NCI-H2227 treated with DMSO at 0.1 percent for 48 hours (cell line): ENCODE measurements at places on chromosomes 1 and 21.

- no peak for DNase-seq
These were observed 27.2 kb downstream of the TCP10L start for GRCh38 chr21:32558106-32558505.

GRCh38 chr1:198598796-198599321, 40.0 kb upstream of the PTPRC start:
- no peak for DNase-seq

DNA sequence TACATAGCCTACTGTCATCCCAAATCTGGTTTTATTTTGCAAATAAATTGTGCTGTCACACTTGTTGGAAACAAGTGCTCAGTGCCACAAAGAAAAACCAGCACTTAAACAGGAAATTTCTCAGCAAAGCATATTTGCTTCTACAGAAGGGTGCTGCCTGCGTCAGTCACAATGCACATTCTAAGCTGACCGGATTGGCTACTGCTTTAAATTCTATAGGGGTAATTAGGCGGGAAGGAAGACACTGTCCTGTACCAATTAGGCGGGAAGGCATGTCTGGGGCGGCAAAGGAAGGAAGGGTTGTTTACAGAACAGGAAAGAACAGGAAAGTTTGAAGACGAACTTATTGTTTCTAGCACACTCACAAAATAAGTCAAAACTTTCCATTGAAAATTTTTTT, 2.8 kb downstream of the IFI16 start:
- DNase-seq = no peak

GRCh38 chr1:242093116-242093515, 94.2 kb upstream of the MAP1LC3C start:
- no peak for DNase-seq

DNA sequence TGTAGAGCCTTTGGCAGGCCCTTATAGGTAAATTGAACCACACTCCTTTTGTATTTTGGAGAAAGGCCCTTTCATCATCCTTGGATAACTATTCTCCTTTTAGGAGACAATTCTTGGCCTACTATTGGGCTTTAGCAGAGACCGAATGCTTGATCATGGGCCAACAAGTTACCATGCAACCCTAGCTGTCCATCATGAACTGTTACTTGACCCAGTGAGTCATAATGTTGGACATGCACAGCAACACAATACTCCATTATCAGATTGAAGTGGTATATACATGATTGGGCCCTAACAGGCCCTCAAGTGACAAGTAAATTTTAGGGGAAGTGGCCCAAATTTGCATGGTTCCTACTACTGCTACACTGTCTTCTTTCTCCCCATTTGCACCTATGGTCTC, 84.4 kb downstream of the CATSPERE start:
- DNase-seq = no peak

DNA sequence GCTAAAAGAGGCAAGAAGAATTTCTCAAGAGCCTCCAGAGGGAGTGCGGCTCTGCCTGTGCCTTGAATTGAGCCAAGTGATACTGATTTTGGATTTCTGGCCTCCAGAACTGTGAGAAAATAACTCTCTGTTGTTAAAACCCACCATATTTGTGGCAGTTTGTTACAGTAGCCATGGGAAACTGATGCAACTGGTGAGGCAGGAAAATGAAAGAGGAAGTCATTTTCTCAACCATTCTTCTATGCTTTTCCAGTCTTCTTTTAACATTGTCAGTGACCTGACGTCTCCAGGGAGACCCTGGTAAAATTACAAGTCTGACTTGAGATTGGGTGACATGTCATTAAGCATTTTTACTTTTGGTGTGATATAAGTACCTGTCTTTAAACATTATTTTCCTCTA, 5.8 kb downstream of the OR6P1 start:
- DNase-seq = no peak

DNA sequence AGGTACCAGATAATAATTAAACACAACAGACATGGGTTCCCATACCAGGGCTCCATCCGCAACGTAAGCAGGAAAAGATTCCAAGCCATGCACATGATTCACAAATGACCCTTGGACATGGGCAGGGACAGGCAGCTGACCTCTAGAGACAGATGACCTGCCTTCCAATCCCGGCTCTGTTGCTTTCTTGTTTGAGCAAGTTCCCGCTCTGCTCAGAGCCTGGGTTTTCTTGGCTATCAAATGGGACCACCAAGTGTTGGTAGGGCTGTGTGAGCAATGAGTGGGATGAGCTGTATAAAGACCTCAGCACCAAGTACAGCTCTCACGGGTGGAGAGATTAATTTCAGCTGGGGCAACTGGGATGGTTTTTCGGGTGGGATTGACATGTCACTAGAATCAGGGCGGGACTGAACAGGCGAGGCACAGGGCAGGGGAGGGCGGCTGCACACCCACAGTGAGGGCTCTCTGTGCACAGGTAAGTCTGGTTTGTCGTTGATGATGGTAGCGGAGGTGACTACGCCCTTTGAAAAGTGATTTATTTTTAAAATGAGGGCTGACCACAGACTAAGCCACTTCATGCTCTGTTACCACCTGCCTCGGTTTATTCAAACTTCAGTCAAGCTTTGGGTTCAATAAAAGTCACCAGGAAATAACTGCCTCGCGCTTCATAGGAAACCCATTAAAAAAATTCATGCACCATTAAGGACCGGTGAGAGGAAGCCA, 57.5 kb upstream of the IFFO2 start:
- no peak for DNase-seq

- DNase-seq = no peak
These were observed 43.4 kb downstream of the KCNJ15 start for GRCh38 chr21:38300141-38300578.

GRCh38 chr1:19010995-19011844, 54.7 kb upstream of the IFFO2 start:
- no peak for DNase-seq

DNA sequence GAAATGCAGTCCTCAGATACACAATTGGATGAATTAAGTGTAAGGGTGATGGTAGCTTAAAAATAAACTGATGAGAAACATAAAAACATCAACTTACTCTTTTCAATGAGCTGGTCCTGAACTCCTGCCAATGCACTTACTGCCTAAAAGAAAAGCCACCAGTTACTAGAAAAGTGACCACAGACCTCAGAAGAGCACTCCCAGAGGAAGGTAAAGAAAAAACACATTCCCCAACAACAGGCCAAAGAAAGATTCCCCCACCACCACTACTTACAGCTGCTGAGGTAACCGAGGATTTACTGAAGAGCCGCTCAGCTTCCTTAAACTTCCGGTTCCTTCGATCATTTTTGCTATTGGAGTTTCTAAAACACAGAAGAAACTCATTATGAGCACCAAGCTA, 5.4 kb downstream of the MEAF6 start:
- peak; percentile 10 for DNase-seq

DNA sequence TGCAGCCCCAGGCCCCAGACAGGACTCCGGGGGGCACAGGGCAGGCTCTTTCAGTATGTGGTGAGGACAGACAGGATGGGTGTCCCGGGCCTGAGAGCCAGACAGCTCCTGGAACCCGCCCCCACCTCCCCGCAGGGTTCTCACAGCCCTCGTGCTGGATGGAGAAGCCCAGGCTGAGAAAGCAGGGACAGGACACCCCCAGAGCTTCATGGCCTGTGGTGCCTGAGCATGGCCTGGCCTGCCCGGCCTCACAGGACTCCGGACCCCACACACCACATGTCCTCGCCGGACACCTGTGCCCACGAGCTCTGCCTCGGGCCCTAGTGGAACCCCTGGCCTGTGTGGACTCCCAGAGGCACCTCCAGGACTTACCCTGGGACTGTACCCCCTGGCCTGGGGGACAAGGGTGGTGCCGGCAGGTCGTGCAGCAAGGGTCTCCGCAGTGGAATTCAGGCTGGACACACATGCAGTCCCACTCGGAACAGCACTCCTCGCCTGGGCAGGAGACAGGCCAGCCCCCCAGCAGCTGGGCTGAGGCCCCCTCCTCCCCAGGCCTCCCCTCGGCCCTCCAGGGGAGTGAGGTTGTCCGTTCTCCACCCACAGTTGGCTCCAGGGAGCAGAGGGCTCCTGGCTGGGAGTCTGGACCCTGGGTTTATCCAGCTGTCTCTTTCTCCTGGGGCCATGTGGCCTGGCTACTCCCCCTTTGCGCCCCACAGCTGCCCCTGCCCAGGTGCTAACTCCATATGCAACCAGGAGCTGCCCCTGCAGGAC, 1.2 kb downstream of the TNFRSF18 start:
- DNase-seq = no peak

- no peak for DNase-seq
These were observed 583 bp upstream of the RNF223 start for GRCh38 chr1:1074631-1075147.

DNA sequence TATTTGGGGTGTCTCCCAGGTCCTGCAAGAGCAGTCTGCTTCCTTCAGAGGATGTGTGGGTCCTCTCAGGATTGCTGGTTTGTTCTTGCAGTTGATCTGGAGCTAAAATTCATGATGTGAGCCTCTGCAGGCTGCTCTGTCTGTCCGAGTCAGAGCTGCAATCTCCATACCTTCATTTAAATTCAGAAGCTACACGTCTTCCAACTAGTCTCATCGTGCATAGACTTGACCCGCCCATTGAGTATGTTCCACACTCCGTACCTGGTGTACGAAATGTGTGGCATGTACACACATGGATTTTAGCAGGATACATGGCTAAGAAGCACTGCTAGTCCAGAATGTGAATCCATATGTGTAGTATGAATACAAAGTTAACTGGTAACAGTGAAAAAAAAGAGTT, 25.0 kb upstream of the RGS2 start:
- DNase-seq = no peak

DNA sequence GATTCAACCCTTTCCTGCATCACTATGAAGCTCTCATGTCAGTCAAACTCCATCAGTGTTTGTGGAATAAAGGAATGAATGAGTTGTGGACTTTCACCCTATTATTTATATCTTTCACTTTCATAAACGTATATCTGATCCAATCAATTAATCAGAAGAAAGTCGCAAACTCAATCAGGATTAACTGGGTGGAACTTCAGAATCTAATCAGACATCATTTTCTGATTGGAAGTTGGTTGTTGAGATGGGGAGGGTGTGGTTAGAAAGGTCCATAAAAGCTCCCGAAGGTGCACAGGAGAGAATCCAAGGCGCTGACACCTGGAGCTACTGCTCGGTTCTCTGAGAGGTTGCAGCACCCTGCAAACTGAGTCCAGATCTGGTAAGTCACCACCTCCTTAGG, at the start of gene PRAMEF12:
Gene PRAMEF12 (plus strand): TSS at position 301 of the 400 bp plus-strand sequence. CDS start 1,130 bp downstream, outside the sequence.
- DNase-seq = no peak

GRCh38 chr1:246199086-246199645, 307.9 kb downstream of the SMYD3 start:
- no peak for DNase-seq

DNA sequence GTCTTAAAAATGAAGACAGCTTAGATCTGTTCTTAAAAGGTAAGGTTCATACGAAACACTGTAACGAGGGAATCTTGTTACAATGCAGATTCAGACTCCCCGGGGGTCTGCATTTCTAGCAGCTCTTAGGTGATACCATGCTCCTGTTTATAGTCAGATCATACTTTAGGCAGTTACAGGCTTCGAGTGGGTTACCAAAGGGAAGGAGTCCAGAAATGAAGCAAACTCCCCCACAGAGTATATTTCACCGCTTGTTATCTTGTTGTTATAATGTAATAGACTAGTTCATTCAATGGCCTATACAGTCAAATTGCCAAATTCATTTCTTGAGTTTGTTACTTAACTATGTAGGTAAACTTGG, 601.1 kb downstream of the USP25 start:
- no peak for DNase-seq

- peak; percentile 11 for DNase-seq
These were observed 39.5 kb upstream of the UBE2U start for GRCh38 chr1:64163970-64164369.

- no peak for DNase-seq
These were observed 227.2 kb downstream of the SLC45A1 start for GRCh38 chr1:8545078-8545477.

GRCh38 chr1:83103341-83103740, 895.6 kb downstream of the TTLL7 start:
- no peak for DNase-seq

DNA sequence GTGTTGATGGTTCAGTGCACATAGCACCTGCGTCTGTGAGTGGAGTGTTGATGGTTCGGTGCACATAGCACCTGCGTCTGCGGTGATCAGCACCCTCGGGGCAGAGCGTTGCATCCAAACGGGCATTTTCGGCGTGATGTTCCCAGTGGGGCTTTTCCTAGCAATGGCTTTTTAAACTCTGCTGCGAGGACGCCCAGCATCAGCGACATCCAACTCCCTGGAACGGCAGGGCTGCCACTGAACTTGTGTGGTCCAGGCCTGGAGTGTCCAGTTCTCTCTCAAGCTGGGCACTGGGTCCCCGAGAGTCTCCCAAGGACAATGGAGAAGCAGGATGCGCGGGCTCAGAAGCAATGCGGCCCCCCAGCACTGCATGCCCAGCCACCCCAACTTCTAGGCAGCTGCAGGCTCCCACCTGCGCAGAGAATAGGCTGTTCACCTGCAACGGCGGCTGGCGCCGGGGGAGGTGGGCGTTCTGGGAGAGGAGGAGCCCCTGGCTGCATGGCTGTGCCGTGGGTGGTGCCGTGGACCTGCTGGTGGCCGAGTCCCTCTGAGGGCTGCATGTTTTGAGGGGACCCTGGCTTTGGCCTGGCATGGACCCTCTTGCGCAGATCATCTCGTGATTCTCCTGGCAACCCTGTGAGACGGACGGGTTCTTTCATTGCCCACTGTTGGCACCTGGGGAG, 10.1 kb upstream of the C1orf174 start:
- no peak for DNase-seq

DNA sequence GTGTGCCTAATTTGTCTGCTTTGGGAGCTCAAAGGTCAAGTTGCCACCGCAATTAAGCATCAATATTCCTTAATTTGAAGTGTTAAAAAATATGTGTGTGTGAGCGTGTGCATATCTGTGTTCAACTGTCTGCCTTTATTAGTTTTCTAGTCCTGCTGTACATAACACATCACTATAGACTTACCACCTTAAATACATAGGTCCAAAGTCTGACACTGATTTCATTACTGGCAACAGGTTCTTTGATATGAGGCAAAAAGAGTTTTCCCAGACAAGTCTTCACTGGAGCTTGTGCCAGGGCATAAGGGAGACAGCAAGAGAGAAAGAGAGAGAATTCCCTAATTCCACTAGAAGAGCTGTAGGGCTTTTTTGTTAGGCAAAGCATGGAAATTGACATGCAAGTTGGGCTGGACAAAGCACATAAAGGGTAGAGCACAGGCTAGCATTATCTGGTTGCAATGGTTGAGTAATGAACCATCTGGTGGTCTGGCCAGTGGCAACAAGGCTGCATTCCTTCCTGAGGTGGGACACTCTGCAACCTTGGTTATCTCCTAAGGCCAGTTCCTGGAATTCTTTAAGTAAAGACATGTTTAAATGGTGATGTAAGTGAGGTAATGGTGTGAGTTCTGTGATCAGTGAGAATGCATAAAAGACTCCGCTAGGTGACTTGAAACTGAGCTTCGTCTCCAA, 457.2 kb upstream of the ADAMTS5 start:
- no peak for DNase-seq

GRCh38 chr1:42165511-42166210, 1.1 kb upstream of the GUCA2A start:
- DNase-seq = peak; percentile 32

GRCh38 chr1:228341814-228342626, 64.6 kb downstream of the TRIM11 start:
- DNase-seq = no peak

DNA sequence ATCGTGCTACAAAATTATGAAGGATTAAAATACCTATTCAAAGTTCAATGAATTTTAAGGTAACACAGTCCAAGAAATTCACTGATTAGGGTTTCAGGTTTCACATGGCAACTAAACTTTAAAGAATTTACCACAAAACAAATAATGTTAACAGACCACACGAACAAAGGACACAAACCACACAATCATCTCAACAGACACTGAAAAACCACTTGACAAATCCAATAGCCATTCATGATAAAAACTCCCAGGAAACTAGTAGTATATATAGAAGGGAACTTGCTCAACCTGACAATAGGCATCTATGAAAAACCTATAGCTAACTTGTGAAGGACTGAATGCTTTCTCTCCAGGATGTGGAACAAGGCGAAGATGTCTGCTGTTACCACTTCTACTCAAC, 21.1 kb upstream of the SH2D5 start:
- DNase-seq = no peak
